Hematopoietic multipotent progenitor cell (in vitro differentiated cells): ENCODE measurements at places on chromosomes 6 and 20.

- no peak for DNase-seq
Observed at GRCh38 chr6:53293691-53294090, 55.1 kb downstream of the ELOVL5 start.

DNA sequence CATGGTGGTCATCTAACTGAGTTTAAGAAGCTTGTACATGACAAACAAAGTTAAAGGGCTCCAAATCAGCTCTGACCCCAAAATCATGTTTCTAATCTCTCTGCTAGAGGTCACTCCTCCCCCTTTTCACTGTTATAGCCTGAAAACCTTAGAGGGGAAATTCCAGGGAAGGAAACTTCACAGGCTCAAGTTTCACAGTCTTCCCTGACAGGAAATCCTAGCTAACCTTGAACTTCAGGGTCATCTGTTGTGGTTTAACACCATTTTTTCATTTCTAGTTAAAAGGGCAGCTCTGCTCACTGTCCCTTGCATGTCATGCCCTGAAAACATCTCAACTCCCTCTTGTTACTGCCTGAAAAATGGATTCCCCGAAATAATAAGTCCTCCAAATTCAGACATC is 104.4 kb upstream of the BMP2 start:
- no peak for DNase-seq

DNA sequence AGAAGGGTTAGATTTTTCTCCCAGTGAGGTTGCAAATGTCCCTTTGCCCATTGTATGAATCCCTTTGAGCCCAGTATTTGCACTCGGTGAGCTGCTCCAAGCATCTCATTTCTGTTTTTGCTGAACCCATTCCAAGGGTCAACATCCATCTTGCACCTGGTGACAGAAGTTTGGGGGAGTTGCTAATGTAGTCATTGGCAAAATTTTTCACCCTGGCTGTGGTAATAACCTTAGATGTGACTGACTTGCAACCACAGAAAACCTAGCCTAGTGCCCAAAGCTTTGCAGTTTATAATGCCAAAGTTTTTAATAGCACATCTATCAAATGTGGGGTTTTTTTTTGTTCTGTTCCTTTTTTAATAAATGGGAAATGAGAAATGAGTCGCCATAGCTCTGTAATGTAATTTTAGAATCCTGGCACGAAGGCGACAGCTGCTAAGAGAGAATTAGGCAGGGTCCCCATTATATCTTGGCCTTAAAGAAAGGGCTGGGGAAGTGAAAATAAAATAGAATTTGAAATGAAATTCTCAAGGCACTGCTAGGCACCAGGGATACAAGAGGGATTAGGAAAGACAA is 682.8 kb downstream of the KIF16B start:
- no peak for DNase-seq

DNA sequence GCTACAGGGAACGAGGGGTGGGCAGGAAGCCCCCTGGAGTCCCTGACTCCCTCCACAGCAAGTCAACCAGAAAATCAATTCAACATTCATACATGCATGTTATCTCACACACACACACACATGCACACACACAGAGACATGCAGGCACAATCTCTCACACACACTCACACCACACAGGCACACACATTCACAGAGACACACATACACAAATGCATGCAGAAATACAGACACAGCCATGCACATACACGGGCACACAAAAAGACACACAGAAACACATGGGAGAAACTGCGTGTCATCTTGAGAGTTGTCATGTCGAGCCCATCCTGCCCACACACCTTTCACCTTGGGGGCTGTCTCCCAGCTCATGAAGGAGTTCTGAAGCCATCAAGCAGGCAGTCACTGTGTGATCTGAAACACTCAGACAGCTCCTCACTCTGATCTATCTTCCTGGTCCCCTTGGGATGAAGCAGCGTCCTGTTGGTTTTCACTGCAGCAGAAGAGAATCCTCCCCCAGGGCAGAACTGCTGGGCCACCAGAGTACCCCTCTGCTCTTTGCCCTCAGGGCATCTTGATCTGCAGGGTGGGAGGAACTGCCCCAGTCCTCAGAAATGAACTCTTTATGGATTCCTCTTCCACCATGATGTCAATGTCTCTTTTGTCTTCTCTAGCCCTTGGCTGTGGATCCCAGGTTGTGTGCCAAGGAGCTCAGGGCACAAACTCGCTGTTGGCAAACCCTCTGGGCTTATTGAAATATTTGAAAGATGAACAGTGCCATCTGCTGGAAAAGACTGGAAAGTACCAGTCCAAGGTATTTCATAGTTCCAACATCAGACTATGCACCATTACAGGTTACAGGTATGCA is 8.8 kb downstream of the RAET1L start:
- DNase-seq = peak; percentile 86

GRCh38 chr6:48883116-48883515 is 579.9 kb downstream of the MMUT start:
- DNase-seq = no peak

- no peak for DNase-seq
Observed at GRCh38 chr6:160742090-160742489, 40.0 kb downstream of the PLG start.

DNA sequence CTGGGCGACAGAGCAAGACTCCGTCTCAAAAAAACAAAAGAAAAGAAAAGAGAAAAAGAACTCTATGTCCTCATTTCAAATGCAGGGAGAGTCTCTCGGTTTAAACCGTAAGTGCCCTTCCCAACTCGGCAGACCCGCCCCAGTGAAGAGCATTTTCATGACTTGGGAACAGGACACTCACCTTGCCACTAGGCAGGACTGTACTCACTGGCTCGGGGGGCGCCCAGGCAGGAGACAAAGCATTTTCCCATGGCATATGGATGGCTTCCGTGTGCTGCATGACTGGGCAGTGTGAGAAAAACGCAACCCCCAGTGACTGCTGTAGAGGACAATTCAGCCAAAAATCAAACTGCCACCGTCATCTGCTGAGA is 23.7 kb upstream of the MRGBP start:
- DNase-seq = no peak

GRCh38 chr20:21521596-21522480 is 8.0 kb upstream of the NKX2-2 start:
- DNase-seq = no peak

DNA sequence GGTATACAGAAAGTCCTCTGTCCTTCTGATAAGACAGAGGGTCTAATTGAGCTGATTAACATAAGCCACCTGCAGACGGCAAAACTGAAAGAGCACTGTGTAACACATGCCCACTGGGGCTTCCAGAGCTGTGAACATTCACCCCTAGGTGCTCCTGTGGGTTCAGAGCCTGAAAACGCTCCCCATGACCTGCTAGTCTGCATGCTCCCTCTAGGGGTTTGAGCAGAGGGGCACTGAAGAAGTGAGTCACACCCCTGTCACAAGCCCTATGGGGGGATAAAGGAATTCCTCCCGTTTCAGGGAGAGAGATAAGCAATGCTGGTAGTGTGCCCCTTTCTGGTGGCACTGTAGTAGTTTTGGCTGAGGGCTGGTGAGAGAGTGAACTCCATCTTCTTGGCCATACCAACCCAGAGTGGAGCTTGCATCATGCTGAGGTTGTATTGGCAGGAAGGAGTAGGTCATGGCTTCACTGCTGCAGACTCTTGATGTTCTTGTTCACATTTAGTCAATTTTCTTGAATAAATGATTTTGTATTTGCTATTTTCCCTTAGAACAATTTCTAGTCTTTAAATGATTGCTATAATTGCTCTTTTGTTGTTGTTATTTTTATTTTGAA is 637.5 kb upstream of the MAN1A1 start:
- no peak for DNase-seq

DNA sequence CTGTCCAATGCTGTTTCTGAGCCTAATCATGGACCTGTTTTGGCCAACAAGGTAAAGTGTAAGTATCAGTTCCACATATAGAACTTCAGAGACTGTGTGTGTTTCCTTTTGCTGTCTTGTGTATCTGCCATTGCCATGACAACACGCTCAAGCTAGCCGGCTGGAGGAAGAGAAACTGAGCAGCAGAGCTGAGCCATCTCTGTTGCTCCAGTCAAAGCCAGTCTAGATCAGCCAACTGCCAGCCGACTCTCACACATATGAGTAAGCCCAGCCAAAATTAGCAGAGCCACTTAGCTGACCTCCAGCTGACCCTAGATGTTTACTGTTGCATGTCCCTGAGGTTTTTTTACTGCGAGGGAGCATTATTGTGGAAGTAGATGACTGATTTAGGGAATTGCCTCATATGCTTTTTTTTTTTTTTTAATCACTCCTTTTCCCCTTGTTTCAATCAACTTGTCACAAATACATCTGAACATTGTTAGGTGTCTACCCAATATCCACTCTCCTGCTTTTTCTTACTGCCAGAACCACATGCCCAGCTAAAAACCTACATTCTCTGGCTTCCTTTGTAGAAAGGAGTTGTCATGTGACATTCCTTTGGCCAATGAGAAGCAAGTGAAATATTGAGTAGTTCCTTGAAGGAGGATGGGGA is 304.3 kb upstream of the SUPT3H start:
- DNase-seq = peak; percentile 18

GRCh38 chr6:148523551-148523950 is 180.9 kb downstream of the SASH1 start:
- no peak for DNase-seq

- no peak for DNase-seq
Observed at GRCh38 chr20:53282217-53282955, 310.2 kb downstream of the TSHZ2 start.

GRCh38 chr20:62735331-62735821 is 26.7 kb downstream of the NTSR1 start:
- DNase-seq = no peak

GRCh38 chr6:87808005-87808757 is 106.1 kb upstream of the AKIRIN2 start:
- no peak for DNase-seq

- DNase-seq = no peak
Observed at GRCh38 chr20:43937591-43937990, 22.9 kb downstream of the TOX2 start.

DNA sequence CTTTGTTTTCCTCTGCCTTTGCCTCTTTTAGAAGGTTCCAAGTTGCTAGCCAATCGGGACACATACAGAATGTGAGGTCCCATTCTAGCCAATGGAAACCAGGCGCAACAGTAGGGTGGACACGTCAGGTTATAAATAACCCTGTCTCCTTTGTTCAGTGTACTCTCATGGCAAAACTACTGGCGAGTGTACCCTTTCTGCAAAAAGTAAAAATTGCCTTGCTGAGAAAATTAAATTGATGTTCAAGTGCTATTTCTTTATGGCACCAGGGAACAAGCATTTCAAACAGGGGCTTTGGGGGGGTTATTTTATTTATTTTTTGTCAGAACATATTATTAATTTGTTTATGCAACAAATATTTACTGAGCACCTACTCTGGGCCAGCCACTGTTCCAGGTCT is 123.6 kb upstream of the SRSF6 start:
- no peak for DNase-seq

DNA sequence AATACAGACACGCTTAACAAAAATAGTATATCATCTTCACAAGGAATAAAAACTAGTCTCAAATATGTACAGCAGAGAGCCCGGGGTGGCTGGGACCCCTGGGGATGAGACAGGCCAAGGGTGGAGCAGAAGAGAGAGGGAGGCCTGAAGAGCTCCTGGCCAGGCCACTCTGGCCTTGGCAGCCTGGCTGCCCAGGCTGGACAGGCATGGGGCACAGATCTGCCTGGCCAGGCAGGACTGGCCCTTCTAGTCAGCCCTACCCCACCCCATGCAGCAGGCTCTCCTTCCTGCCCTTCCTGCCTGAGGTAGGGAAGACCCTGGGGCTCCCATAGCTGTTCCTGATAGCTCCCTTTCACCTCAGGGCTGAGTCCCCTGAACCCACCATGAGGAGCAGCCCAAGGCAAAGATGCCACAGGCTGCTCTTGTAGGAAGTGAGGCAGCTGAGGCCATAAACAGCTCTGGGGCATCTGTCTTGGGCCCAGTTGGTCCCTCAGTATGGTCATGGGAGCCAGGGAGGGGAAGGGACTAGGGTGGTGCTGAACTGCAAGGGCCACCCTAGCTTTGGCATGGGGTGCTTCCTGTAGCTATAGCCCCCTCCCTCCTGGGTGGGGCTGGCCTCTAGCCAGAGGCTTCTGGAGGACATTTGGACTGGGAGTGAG is 27.1 kb downstream of the COX4I2 start:
- DNase-seq = no peak

DNA sequence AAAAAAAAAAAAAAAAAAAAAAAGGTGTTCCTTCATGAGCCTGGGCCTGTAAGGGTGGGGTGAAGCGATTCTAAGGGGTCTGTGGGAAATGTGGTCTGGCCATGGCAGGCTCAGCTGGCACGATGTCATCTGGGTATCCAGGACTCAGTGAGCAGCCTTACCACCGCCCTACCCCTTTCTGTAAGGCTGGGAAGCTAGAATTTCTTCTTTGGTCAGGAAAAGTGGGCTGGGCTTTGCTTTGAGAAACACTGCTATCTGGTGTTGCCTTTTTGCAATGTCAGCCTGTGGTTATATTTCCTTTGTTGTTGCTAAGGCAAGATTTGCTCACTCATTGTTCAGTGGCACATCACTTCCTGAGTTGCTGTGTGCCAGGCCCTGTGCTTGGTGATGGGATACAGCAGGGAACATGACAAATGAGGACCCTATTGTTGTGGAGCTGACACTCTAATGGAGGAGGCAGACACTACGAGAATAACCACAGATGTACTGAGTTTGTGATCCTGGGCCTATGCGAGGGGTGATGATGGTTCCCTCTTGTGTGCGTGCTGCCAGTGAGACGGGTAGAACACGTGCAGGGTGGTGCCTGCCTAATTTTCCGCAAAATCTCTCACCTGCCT is 45.9 kb upstream of the ZNFX1 start:
- no peak for DNase-seq

DNA sequence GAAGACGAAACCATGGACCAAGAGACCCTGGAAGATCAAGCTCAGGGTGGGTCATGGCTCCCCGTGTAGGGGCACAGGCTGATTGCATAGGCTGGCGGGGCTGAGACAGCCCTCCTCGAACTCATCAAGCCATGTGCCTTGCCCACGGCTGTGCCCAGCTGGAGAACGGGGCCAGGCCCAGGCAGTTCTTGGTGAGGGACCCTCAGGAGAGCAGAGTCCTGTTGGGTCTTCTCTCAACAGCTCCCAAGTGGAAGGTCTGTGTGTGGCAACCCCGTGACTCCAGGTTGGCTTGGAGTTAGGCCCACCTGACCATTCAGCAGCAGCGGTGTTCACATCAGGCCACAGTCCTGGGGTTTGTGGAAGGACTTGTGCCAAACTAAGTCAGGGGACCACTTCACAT is 276.5 kb downstream of the QKI start:
- no peak for DNase-seq
